ENCODE measurements at places on chromosomes 3 and 15. TPM values are rescaled to one million over a fixed set of nuclear protein-coding genes. Genes with fewer than 3 reads are reported as not detected.

TMEM202 gene
- not detected for total RNA-seq

GRCh38 chr3:186530415-186530814 is 13.8 kb downstream of the CRYGS start:
- H3K4me1 ChIP-seq, result peaks cover 3% of the 10 kb centered on the region
- peaks cover 3% of the 10 kb centered on the region for H3K36me3 ChIP-seq
- H3K4me3 ChIP-seq, result no peak overlapping the region
- peaks cover 6% of the 10 kb centered on the region for H3K27me3 ChIP-seq

DNA sequence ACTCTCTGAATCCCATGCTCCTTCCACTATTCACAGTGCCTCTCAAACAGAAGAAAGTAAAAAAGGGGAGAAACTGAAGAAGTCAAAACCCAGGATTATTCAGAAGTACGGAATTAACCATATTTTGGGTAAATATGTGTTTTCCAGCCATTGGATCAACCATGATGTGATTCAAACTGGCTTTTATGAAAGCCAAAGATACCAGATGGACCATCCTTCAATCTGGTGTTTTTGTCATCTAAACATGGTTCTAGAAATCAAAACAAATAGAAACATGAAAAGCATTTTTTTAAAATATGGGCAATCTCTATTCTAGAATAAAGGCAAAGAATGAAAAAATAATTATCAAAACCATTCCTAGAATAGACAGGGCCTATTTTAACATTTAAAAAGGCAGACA is 172.7 kb downstream of the RORA start:
- no peak for DNase-seq
- H3K36me3 ChIP-seq, result no peaks in the 10 kb centered on the region
- H3K27me3 ChIP-seq, result peaks cover 2% of the 10 kb centered on the region
- no peak overlapping the region for H3K4me3 ChIP-seq
- peaks cover 10% of the 10 kb centered on the region for H3K4me1 ChIP-seq
- no peak overlapping the region for H3K27ac ChIP-seq

DNA sequence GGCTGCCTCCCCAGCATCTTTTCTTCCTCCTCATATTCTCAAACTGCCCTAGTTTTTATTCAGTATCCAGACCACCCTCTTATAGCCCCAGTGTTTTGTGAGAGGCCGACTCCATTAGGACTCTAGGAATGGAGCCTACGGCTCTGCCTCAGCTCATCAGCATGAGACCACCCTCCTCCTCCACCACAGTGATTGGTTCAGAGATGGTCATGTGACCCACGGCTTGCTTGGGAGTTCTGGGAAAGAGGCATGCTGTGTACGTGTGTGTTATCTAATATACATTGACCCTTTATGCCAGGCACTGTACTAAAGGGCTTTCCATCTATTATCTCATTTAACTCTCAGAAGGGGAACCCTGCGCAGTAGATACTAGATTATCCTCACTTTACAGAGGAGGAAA is 17.8 kb upstream of the CMTM7 start:
- no peak overlapping the region for H3K27ac ChIP-seq
- no peaks in the 10 kb centered on the region for H3K27me3 ChIP-seq
- peaks cover 6% of the 10 kb centered on the region for H3K4me1 ChIP-seq
- no peaks in the 10 kb centered on the region for H3K36me3 ChIP-seq
- DNase-seq, result no peak

DNA sequence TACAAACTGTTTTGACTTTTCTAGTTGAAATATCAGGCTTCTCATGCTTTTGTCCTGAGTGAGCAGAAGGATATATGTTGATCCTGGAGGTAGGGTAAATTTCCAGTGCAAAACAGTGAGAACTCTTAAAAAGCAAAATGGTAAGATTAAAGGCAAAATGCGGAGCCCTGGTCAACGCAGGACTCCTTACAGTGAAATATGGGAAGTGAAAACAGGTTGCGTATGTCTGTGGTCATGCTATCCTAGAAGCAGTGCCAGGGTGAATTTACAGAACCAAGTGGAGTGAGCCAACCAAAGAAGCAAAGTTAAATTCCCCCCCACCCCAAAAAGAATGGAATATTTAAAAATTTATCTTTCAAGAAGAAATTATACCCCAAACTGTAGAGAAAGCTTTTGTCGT is 256.4 kb downstream of the NR2F2 start:
- H3K4me3 ChIP-seq, result no peak overlapping the region
- peaks cover 16% of the 10 kb centered on the region for H3K27me3 ChIP-seq
- H3K36me3 ChIP-seq, result no peaks in the 10 kb centered on the region
- H3K4me1 ChIP-seq, result no peaks in the 10 kb centered on the region

MAP6D1 gene
- total RNA-seq, result 8.3 TPM

TNFAIP8L3 gene
- 6.1 TPM for total RNA-seq

Data from chondrocyte (in vitro differentiated cells).